ENCODE measurements at places on chromosomes 6 and 20.
A peak's percentile ranks its signal among the peaks of the same experiment; 100 is the strongest.

DNA sequence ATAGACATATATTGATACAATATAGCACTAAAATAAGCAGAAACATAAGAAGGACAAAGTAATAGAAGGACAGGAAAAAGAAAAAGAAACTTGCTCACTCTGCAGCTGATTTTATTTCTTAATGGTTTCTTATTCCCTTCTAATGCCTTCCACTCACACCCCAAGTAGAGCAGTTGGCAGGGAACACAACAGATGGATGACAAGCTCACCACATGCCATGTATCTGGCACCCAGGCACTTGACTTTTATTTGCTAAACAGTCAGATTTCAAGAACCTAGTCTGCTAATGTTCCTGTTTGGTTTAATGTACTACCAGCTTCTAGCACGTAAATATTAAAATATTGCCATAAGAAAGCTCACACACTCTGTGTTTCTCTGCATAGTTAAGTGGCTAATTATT lies 87.1 kb downstream of the COL19A1 start:
- DNase-seq: no peak

- no peak for DNase-seq
These were observed 473.0 kb downstream of the BMP2 start for GRCh38 chr20:7240490-7240889.

DNA sequence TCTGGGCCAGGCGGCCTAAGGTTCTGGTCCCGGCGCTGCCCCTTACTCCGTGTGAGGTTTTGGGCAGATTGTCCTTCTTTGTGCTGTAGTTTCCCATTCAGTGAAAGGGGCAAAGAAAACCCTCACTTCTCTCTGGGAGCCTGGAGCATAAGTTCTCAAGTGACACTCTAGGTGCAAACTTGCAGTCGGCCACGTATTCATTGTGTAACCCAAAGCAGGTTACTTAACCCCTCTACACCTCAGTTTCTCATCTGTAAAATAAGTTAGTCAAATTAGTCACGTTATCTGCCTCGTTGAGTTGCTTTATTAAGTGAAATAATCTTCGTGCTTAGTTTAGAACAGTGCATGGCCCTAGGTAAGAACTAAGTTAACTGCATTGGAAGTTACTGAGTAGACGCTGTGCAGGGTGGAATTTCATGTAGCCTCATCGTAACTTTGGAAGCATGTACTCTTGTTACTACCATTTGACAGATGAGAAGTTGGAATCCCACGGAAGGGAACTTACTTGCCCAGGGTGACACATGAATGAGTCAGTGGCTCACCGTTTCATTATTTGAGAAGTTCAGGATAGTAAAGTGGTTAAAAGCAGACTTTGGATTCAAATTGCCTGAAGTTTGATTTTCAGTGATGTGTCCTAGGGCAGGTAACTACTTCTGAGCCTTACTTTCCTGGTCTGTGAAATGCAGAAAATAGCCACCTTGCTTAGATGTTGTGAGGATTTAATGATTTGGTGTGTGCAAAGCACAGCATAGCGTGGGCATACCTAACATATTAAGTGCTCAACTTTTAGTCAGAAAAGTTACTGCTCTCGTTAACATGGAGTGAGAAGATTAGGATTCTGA lies 556 bp upstream of the MROH8 start:
- peak; percentile 34 for DNase-seq

- peak; percentile 60 for DNase-seq
These were observed 218.2 kb downstream of the OR2B2 start for GRCh38 chr6:27693766-27694546.

DNA sequence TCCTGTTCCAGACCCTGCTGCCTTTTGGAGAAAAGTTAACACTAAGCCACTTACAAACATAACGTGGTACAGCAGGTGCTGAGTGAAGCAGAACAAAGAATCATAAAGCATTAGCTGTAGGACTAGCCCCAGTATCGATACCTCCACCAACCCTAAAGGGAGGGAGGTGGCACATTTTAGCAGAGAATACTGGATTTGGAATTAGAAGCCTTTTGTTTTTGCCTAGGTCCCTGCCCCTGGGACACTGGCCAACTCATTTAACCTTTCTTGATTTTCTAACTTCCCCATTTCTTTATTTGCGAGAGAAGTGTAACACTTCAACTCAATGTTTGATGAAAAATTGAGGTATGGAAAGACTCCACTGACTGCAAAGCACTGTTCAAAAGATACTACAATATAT lies 93.5 kb downstream of the B3GAT2 start:
- no peak for DNase-seq

- no peak for DNase-seq
These were observed 72.9 kb upstream of the EEF1E1 start for GRCh38 chr6:8175046-8175777.

- no peak for DNase-seq
These were observed 74.0 kb upstream of the GLP1R start for GRCh38 chr6:38974389-38975151.

DNA sequence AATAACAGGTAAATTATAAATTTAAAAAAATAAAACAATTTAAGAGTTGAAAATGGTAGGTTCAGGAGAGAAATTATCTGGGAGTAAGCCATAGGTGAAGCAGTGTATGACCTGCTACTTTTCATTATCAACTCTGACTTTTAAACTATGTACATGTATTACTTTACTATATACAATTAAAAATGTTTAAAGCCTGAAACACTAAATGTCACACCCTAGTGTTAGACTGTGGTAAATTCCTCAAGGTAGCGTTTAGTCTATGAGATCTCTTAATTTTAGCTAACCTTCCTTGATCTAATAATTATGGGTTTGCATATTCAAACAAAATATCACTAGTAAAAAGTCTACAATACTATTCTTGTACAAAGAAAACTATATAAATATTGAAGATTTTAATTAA lies 22.3 kb upstream of the TBC1D32 start:
- no peak for DNase-seq

DNA sequence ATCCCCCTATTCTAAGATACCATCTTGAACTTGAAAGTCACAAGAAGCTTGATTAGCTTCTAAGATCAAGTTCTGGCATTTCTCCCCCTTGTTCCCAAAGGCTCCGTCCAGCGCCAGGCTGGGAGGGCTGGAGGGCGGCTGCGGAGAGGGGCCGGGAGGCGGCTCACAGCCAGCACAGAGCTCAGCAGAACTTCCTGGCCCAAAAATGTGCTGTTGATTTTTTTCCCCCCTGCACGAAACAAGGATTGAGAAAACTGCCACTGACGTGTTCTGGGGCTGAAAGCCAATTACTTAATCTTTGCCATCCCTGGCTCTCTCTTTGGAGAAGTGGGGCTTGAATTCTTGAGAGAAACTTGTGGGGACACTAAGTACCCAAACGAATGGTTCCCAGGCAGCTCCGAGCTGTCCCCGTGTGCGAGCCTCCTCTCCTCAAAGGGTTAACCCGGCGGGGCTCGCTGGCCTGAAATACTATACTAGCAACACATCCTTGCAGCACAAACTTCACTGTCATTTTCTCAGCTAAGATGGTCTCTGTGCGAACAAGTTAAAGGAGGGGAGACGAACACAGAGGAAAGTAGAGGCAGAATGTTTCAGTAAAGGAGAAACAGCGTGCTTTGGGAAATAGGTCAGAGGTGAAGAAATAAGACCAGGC lies 452 bp downstream of the TRAF3IP2 start:
- DNase-seq: peak; percentile 38

DNA sequence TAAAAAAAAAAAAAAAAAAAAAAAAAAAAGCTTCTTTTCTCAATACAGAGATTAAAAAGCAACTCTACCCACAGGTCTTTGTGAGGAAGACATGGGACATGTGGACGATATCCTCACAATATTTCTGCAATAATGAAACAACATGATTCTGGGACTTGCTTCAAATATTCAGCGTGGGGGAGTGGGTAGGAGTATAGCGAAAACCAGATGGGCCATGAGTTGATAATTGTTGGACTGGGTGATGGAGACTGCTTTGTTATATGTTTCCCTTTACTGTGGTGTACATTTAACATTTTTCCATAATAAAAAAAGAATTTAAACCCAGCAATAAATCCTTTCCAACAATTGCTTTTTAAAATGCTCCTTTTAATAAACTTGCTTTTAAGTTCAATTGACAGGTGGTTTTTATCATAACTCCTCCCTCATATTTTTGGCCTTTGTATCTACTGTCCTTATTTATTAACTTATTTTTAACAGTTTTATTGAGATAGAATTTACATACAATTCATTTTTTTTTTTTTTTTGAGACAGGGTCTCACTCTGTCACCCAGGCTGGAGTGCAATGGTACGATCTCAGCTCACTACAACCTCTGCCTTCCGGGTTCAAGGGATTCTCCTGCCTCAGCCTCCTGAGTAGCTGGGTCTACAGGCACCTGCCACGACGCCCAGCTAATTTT lies 40.4 kb upstream of the ARFGEF2 start:
- DNase-seq: no peak

DNA sequence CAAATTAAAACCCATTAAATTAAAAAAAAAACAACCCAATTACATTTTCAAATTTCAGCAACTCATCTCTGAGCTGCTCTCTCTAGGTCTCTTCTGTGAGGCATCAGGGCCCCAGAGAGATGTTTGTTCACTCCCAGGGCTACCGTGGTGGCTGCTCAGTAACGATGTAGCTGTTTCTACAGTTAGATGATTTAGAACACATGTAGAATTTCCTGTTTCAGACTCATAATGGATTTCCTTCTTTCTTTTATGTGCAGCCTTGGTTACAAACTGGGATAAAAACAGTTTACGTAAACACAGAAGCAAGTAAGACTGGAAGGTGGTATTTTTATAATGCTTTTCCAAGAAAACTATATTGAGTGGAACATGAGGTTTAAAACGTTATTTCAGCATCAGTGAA lies 116.1 kb upstream of the CCN2 start:
- no peak for DNase-seq

DNA sequence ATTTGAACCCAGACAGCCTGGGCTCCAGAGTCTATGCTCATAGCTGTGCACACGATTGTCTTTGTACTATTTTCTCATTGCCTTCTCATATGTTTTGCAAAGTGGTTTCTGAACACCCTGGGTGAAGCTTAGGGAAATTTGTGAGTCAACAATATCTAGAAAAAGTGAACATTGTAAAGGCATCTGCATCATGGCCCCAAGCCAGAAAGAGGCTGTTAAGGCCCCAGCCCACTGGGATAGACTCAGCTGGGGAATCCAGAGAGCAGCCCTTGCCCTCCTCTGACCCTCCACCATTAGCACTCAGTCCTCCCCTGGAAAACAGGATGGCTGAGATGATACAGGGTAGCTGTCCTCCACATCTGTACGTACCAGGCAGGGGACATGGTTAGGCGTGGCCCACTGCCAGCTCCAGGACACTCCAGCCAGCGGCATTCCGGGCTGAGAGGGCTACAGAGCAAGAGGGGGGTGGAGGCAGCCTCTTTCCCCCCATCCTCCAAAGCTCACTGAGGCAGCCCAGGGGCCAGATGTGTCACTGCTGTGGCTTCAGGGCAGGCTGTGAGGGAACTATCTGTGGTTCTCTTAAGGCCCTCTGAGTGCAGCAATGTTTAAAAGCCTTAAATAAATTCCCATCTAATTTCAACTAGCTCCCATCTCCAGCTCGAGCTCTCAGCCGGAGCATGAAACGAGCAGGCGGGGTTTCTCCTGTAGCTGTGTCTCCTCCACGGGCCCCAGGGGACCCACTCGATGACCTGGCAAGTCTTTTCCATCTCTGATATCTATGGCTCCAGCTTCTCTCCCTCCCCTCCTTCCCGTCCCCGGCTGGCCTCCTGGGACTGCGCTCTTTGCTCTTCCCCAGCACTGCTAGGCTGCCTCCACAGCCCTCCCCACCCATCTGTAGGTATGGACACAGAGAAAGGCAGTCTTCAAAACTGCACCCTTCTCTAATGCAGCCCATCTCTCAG lies 209.4 kb upstream of the LRFN2 start:
- no peak for DNase-seq

DNA sequence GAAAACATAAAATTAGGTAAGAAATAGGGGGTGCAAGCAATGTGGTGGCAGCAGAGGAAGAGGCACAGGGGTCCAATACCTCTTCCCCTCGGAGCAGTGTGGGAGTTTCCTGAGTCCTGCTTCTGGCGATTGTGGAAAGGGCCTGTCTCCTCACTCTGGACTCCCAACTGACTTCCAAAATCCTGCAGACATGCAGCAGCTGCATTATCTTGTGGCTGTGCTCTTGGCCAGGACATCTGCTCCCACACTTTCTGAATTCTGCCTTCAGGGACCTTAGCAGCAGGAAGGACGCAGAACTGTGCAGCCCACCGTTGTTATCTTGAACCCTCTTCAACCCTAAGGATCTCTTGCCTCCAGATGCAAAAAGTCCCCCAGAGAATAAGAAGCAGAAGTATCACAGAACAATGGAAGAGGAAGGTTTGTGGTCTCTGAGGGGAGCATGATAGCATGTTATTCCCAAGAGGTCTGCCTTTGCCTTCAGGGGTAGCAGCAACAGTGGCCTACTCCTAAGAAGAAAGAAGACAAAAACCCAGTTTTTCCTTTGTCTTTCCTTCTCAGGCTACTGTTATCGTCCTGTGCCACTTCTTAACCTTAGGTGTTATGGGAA lies 102.5 kb upstream of the EMILIN3 start:
- no peak for DNase-seq

DNA sequence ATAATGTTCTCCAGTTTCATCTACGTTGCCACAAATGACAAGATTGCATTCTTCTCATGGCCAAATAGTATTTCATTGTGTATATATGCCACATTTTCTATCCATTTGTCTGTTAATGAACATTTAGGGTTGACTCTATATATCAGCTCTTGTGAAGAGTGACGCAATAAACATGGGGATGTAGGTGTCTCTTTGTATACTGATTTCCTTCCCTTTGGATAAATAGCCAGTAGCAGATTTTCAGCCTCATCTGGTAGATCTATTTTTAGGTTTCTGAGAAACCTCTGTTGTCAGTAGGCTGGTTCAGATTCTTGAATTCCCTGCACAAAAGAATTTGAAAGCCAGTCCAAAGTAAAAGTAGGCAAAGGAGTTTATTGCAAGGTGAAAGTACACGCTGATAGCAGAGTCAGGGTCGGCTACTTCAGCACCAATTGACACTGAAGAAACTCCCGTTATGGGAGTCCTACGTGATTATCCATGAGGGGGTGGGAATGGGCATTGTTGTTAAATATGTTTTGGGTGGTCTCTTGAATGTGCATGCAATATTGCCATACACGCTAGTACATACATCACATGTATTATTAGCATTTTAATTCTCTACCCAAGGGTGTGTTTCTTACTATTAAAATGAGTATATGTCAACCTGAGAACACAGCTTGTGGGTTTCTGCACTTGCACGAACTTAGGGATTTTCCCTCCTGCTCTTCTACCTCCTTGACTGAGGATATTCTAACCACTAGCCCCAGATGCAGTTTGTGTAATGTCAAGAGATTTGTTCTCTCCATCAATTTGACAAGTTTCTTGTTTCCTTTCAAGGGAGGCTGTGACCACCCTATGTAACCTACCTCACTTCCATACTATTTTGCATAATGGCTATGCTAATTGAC lies 14.4 kb upstream of the SLC17A2 start:
- peak; percentile 40 for DNase-seq

DNA sequence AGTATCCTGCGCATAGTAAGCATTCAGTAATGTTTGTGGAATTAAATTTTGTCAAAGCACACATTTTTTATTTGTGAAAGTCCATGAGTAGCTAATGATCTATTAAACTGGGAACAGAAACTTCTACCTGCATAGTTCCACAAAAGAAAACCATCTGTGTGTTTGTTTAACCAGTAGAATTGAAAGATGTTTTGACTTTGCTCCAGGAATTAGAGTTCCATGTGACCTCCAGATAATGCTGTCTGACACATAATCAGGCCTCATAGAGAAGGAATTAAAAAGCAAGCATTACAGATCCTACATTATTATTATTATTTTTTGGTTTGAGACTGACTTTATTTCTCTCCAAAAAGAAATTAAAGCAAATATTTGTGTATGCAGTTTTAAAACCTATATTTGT lies 126.5 kb downstream of the PACRG start:
- no peak for DNase-seq
